ENCODE measurements at places on chromosomes 11 and 22. TPM values are rescaled to one million over a fixed set of nuclear protein-coding genes. Genes with fewer than 3 reads are reported as not detected.

GRCh38 chr22:27416511-27417420, 384.8 kb downstream of the MN1 start:
- peak; percentile 78 for DNase-seq

DNA sequence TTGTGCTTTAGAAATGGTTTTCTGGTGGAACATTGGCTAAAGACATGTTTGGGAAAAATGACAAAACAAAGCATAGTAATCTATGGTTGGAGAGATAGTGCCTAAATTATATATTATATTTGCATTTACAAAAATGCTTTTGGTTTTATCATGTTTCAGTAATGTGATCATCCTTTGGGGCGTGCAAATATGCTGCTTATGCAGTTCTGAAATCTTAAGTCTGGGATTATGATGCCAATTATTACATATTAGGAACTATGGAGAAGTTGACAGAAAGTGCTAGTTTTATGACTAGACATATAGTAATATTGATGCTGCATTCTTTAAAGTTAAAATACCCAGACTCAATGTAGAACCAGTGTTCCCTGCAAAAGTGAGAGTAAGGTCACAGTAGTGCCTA, 655.0 kb downstream of the METTL15 start:
- no peak for DNase-seq

DNA sequence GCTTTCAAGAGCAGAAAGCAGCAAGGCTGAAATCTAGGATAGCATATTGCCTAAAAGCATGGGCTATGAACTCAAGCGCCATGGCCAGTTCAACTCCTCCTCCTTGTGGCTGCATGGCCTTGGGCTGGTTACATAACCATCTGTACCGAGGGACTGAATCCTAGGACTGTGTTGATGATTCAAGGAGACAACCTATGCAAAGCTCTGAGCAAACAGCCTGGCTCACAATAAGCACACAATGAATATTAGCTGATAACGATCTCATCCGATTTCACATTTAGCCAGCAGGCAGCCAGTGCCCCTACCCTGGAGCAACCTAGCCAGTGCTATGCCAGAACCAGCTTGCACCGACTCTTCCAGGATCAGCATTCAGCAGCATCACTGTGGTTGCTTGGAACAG, 698.4 kb downstream of the TBC1D22A start:
- DNase-seq: no peak

GRCh38 chr11:49213026-49213560, 4.7 kb upstream of the FOLH1 start:
- DNase-seq: no peak

GRCh38 chr11:7353100-7353499, 101.4 kb downstream of the SYT9 start:
- DNase-seq: peak; percentile 64

Gene ARHGAP20
- 0.04 TPM for total RNA-seq

- no peak for DNase-seq
Observed at GRCh38 chr11:79076526-79077115, 364.2 kb downstream of the TENM4 start.

- DNase-seq: no peak
Observed at GRCh38 chr22:37669586-37669985, 5.8 kb upstream of the LGALS1 start.

- peak; percentile 81 for DNase-seq
Observed at GRCh38 chr11:102390667-102391465, 43.9 kb downstream of the BIRC2 start.

GRCh38 chr11:63840356-63841060, 1.6 kb downstream of the MARK2 start:
- DNase-seq: no peak

- DNase-seq: no peak
Observed at GRCh38 chr11:18367431-18367830, 26.9 kb upstream of the LDHA start.

- DNase-seq: no peak
Observed at GRCh38 chr22:32567544-32567943, 92.9 kb downstream of the FBXO7 start.

- no peak for DNase-seq
Observed at GRCh38 chr22:29108137-29108536, 35.3 kb downstream of the KREMEN1 start.

DNA sequence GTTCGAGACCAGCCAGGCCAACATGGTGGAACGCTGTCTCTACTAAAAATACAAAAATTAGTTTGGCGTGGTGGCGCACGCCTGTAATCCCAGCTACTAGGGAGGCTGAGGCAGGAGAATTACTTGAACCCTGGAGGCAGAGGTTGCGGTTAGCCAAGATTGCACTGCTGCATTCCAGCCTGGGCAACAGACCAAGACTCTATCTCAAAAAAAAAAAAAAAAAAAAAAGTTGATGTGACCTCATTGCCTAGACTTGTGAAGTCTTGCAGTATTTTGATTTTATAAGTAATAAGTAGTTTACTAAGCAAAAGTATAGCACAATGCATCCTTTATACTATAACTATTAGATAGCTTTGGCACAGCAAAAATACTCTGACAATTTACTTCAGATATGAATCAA, 9.9 kb upstream of the CUL5 start:
- DNase-seq: no peak

Gene CTSF
- 0.98 TPM for total RNA-seq

Gene SLCO2B1
- total RNA-seq: not detected
